ENCODE measurements at places on chromosomes 6 and 20.

DNA sequence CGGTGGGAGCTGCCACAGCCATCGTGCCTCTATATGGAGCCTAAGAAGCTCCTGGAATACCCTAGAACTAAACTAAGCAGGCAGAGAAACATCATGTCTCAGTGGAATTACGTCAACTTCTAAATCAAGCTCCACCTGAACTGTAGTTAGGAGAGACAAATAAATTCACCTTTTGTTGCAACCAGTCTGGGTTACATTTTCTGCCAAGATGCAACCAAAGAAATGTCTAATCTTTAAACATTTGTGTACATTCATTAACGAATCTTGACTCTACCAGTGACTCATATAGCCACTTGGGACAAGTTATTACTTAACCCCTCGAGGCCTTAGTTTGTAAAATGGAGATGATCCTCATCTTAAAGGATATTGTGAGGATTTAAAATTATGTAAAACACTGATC, 8.9 kb downstream of the PTPRK start:
- DNase-seq: no peak

- no peak for DNase-seq
Observed at GRCh38 chr6:64090352-64090751, 454.8 kb downstream of the PHF3 start.

DNA sequence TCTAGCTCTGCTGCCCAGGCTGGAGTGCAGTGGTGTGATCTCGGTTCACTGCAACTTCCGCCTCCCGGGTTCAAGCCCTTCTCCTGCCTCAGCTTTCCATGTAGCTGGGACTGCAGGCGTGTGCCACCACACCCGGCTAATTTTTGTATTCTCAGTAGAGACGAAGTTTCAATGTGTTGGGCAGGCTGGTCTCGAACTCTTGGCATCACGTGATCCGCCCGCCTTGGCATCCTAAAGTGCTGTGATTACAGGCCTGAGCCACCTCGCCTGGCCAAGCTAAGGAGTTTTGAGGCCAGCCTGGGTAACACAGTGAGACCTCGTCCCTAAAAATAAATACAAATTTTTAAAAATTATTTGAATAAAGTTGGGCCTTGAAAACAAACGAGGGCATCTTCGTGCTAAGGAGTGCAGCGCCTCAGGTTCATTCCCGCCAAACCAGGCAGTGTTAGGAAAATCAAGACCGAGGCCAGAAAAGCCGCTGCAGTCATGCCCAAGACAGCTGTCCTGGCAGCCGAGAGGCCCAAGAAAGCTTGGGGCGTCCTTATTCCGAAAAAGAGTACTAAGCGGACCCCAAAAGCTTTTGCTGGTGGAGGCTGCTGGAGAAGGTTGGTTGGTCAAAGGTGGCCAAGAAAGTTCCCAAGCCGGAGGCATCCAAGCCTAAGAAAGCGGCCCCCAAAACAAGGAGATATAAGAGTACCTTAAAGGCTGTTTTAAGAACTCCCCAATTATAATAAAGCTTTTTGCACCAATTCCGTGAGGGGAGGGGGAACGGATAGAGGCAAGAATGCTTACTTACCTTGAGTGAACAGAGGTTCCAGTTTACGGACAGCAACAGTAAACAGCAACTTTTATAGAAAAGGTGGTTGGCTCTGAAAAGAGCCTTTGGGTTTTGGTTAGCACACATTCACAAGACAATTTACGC, 109.0 kb downstream of the HFE start:
- peak; percentile 31 for DNase-seq

- DNase-seq: no peak
Observed at GRCh38 chr20:2742431-2742830, 49.9 kb downstream of the EBF4 start.

DNA sequence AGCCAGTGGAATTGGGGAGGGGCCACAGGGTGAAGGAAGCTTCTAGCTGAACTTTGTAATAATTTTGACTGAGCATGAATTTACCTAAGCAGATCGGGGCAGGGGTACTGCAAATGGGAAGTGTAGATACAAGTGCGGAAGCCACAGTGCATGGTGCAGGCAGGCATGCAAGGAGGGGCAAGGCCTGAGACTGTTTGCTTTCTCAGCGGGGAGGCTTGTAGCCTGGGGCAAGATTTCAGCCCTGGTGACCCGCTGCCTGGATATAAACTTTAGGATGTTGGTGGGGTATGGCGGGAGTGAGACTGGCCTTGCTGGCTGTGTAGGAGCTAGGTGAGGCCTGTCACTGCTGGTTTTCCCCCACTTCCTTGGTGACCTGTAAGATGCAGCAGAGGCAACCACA, 266.4 kb upstream of the PREP start:
- no peak for DNase-seq

- peak; percentile 12 for DNase-seq
Observed at GRCh38 chr6:70956451-70957283, at the start of gene B3GAT2. Gene B3GAT2 (minus strand): TSS chr6:70957060. CDS start chr6:70956429, 631 bp downstream.

DNA sequence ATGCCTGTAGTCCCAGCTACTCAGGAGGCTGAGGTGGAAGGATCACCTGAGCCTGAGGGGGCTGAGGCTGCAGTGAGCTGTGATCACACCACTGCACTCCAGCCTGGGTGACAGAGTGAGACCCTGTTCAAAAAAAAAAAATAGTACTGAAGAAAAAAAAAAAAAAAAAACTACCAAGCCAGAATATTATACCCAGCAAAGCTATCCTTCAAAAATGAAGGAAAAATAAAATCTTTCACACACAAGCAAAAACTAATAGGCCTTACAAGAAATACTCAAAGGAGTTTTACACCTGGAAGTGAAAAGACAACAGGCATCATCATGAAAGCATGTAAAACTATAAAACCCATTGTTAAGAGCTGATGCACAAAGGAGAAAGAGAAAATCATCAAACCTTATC, 37.5 kb upstream of the SRSF6 start:
- DNase-seq: no peak

GRCh38 chr6:83193747-83194566, 800 bp downstream of the RWDD2A start:
- DNase-seq: peak; percentile 65

- DNase-seq: no peak
Observed at GRCh38 chr6:149196091-149196490, 121.4 kb upstream of the TAB2 start.
